Stimulated activated CD8-positive, alpha-beta memory T cell treated with anti-CD3 and anti-CD28 coated beads, Interleukin-2, amount 100 ng/mL, for 1 hour (primary cell): ENCODE measurements at places on chromosomes 3 and 15.

DNA sequence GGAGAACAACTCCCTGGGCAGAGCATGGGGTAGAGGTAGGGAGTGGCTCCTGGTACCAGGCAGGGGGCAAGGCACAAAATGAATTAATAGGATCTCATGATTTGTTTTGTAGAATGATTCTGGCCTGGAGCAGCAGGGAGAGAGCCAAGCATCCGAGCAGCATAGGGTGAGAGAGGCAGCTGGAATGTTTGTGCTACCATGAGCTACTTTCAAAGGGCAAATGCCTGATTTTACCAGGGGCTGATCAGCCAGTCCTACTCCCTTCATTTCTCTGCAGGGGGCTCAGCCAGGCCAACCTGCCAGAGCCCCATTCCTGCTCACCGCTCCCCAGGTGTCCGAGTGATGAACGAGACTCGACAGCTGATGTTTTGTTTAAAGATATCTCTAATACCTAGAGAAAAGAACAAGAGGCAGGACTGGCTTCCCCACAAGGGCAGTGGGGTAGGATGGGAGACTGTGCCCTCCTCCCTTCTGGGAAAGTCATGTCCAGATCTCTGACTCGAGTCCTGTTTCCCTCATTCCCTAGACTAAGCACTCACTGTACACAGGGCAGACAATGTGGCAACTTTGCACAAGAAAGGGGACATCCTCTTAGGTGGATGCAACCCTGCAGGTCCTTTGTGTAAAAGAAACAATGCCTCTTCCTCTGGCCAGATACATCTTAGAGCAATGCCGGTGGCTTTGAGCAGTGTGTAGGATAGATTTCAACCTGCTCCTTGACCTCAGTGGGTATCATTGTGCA, 12.9 kb downstream of the DUOX2 start:
- no peak for DNase-seq

DNA sequence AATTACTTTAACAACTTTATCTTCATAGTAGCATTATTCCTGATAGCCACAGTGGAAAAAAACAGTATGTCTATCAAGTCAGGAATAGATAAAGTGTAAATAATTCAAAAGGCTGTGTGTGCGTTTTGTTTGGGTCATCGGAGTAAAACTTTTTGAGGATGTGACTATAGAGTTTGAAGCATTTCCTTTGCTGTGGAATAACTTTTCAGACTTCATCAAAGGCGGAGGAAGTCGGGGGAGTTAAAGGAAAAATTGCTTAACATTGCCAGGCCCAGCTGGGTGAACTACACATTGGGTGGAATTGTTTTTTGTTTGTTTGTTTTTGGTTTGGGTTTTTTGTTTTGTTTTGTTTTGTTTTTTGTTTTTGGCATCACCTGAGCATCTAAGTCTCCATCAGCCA, 70.4 kb upstream of the CRTC3 start:
- DNase-seq = no peak

GRCh38 chr3:141094790-141095545, 43.8 kb downstream of the SPSB4 start:
- no peak for DNase-seq

GRCh38 chr15:88428805-88429605, 38.2 kb downstream of the MRPL46 start:
- no peak for DNase-seq

DNA sequence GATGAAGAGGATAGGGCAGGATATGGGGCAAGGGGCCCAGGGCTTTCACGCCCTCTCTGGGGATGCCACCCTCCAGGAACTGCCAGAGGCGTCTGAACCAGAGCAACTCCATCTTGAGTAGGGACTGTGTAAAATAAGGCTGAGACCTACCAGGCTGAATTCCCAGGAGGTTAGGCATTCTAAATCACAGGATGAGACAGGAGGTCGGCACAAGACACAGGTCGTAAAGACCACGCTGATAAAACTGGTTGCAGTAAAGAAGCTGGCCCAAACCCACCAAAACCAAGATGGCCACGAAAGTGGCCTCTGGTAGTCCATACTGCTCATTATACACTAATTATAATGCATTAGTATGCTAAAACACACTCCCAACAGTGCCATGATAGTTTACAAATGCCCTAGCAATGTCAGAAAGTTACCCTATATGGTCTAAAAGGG, 40.7 kb downstream of the HERC1 start:
- no peak for DNase-seq

DNA sequence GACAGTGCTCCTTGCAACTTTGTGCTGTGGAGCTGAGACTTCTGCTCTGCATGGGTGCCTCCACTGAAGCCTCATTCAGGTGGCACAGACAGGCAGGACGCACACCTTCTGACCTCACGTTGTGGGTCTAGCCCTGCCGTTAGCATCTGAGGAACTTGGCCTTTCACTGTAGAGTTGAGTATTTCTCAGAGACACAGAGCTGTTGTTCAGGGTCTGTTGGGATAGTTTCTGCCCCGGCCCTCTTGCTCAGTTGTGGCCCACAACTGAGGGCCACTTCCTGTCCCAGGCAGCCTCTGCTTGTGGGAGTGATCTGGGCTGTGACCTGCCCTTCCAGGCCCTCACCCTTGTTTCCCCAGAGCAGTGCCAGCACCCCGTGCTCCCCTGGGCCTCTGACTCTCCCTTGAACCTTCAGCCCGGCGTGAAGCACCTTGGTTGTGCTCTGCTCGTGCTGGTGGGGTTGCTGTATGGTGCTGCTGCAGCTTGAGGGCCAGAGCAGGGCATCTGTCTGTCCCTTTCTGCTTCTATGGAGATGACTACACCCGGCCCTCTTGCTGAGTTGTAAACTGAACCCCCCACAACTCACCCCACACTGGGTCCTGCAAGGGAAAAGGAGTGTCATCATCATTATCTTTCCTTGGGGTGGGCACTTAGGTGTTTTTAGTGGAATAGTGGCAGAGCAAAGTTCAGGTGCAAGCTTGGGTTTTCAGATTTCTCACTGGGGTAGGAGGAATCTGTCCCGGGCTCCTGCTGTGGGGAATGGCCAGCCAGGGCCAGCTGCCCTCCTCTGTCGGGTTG, 11.7 kb downstream of the BAHD1 start:
- DNase-seq = no peak

DNA sequence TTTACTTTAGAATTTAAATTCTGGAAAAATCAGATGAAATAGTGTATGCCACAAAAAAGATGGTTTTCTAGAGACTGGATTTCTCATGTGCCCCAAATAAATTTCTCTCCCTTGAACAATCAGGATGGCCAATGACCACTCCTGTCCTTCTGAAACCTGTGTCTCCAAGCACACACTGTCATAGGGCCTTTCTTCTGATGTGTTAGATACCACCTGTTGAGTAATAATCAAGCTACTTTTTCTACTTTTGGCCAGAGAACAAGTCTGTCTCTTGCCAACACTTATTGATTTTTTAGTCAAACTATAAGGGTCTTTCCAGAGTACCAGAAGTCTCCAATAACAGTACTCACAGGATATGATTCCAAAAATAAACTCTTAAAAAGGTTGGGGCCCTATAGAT, 16.1 kb upstream of the TFG start:
- DNase-seq = no peak

DNA sequence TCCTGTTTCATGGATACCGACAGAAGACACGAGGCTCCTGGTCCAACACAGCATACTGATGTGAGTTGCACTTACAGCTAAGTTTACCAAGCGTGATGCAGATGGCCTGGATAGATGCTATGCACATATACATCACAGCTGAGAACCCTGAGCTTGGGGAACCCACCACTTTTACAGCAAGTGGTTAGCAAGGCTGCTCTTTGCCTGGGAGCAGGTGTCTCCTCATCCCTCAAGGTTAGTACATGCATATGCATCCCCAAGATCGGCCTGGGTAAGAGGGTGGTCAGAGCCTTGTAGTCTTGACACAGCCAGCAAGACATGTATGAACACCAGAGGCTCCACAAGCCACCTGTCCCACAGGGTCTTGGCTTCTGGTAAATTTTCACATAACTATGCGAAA, 28.3 kb downstream of the LRRC2 start:
- no peak for DNase-seq

DNA sequence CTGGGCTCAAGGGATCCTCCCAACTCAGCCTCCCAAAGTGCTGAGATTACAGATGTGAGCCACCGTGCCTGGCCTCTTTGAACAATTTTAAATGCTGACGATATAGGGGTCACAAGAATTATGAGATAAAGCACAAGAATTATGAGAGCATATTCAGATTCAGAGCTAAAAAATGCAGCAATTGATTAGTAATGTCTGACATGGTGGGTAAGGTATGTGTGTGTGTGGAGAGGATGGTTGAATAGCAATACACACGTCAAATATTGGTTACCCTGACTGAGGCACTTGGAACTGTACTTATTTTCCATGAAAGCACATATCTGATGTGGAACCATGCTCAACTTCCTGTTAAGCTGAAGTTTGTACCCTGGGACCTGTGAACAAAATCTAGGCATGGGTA, 115.6 kb downstream of the EOMES start:
- no peak for DNase-seq

DNA sequence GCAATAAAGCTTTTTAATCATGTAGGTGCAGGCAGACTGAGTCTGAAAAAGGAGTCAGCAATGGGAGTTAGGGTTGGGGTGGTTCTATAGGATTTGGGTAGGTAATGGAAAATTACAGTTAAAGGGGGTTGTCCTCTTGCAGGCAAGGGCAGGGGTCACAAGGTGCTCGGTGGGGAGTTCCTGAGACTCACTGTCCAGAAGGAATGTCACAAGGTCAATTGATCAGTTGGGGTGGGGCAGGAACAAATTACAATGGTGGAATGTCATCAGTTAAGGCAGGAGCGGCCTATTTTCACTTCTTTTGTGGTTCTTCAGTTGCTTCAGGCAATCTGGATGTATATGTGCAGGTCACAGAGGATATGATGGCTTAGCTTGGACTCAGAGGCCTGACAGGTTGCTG, 13.9 kb downstream of the CCR5AS start:
- no peak for DNase-seq

DNA sequence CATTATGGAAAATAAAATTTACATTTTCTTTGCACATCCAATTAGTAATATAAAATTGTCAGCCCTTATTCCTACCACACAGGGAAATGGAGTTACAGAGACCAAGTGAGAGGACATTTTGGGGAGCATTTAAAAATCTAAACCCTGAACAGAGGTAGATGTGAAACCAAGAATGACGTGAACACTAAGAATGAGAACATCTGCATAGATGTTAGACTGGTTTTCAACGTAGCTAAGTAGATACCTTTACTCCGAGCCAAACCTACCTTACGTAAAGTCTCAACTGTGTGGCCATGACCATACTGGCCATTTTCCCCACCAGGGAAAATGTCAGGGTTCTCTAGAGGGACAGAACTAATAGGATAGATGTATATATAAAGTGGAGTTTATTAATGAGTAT, 51.4 kb upstream of the THBS1 start:
- no peak for DNase-seq

GRCh38 chr3:15812183-15812582, 14.4 kb upstream of the ANKRD28 start:
- no peak for DNase-seq

DNA sequence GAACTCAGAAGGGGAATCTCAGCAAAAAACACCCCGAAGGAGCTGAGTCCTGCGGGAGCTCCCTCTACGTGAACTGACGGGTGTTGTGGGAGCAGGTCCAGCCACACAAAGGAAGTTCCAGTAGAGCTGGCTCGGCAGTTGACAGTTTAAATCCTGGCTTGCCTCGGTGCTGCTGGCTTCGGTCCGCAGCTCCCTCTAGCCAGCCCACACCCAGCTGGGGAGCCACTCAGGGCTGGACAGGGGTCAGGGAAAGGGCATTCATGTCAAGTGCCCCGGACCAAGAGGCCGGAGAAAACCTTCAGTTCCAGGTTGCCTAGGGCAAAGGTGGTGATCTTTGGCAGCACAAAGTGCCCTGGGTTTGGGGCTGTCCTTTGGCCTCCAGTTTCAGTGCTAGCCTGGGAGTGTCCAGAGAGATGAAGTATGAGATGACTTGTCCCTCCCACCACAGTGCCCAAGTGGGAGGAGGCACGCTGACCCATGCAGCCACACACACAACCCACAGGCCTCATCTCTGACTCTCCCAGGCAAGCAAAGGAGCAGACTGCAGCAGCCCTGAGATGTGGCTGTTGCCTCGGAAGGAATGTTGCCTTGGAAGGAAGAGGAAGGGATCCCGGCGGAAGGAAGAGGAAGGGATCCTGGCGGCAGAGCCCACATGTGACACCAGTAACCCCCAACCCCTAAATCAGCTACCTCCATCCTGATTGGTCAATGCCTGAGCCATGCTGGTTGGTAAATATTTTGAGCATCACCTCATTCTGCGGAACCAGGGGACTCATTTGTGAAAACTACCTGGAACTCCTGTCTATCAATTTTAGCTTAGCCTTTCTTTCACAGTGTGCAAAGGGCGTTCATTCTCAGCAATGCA, 13.9 kb upstream of the ANPEP start:
- no peak for DNase-seq

GRCh38 chr3:181808053-181808452, 96.3 kb downstream of the SOX2 start:
- no peak for DNase-seq

GRCh38 chr3:54756330-54756731, 171.5 kb downstream of the LRTM1 start:
- no peak for DNase-seq

- no peak for DNase-seq
Observed at GRCh38 chr3:149604125-149604875, 53.5 kb downstream of the WWTR1 start.

DNA sequence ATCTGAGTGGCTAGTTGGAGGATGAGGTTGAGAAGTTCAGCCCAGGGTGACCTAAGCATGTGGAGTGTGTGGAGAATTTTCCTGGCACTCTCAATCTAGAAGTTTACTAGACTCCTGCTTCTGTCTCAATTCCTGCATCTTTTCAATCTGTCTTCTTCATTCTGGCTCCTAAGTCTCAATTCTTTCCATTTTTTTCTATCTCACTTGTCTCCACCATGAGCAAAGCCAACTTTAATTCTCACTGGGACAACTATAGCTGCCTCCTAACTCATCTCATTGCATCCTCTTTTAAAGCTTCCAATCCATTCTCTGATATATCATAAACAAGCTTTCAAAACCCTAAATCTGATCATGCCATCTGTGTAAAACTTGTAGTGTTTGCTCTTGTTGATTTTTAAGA, 569.3 kb downstream of the NAALADL2 start:
- DNase-seq = no peak

- DNase-seq = no peak
Observed at GRCh38 chr3:66066963-66067617, 28.4 kb upstream of the MAGI1 start.

DNA sequence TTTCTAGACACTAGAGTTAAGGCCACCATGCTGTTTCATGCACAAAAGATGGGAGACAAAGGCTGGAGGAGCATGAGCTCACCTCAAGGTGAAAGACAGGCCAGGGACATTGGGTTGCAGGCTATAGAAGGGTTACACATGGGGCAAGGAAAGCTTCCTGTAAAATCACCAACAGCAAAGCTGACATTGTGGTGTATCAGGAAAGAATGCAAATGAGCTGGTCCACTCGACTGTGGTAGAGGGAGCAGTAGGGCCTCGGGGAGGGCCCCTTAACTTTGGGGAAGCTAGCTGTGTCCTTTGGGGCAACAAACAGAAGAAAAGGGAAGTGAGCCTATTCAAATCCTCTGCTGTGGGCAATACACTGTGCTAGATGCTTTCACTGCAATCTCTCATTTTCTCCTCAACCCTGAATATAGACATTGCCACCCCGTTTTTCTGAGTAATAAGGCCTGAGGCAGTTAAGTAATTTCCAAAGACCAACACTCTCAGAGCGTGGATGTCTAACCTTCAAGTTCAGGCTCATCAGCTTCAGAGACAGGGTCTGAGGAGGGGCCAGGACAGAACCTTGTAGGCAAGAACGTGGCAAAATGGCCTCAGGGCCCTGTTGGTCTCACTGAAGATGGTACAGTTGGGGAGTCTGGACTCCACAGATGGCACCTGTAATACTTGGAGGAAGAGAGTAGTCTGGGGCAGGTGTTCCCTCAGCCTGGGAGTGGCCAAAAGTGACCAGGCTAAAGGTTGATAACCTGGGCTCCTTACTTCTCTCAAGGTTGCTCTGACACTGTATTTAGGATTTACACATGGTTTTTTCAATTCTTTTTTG, 24.1 kb downstream of the CX3CR1 start:
- no peak for DNase-seq
